Central memory CD4-positive, alpha-beta T cell (primary cell): ENCODE measurements at places on chromosomes 2 and 18.
A peak's percentile ranks its signal among the peaks of the same experiment; 100 is the strongest.

GRCh38 chr2:153136216-153136615 lies 342.3 kb downstream of the RPRM start:
- DNase-seq = no peak

GRCh38 chr2:235333076-235333475 lies 160.8 kb upstream of the AGAP1 start:
- no peak for DNase-seq

GRCh38 chr18:34729740-34730355 lies 19.8 kb downstream of the DTNA start:
- DNase-seq = no peak

DNA sequence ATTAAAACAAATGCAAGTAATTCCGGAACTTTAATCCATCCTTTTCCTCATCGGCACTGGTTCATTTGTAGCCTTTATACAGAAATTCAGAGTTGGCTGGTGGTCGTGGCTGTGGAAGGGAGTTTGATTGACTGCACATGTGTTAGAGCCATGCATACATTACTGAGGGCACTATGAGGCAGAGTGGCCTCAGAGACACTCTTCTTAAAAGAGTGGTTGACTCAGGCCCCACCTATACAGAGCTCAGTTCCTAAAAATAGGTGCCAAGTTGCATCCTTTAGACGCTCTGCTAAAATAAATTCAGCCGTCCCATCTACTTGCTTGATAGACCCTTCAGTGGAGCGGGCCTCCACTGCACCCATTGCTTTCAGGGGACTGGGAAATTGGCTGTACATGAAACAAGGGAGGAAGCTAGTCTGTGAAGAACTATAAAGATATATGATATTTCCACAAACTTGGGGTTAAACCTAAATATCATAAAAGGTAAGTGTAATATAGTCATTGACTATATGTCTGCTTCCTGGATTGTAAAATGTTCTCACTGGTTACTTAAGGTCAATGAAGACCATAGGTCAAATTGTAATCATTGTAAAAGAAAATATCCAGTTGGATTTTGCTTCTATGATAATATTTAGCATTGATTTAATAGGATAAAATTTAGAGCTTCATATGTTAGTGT lies 298.9 kb downstream of the XIRP2 start:
- no peak for DNase-seq

- no peak for DNase-seq
These were observed 4.8 kb upstream of the LYPD6B start for GRCh38 chr2:149033716-149034115.

- no peak for DNase-seq
These were observed 102.9 kb downstream of the TSN start for GRCh38 chr2:121858369-121858768.

- DNase-seq = no peak
These were observed 65.7 kb upstream of the DARS1 start for GRCh38 chr2:136051001-136051724.

DNA sequence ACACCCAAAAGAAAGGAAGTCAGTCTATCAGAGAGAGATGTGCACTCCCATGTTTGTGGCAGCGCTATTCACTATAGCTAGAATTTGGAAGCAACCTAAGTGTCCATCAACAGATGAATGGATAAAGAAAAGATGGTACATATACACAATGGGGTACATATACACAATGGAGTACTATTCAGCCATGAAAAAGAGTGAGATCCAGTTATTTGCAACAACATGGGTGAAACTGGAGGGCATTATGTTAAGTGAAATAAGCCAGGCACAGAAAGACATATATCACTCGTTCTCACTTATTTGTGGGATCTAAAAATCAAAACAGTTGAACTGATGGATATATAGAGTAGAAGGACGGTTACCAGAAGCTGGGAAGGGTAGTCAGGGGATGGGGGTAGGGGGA lies 99.9 kb upstream of the ZNF516 start:
- no peak for DNase-seq

DNA sequence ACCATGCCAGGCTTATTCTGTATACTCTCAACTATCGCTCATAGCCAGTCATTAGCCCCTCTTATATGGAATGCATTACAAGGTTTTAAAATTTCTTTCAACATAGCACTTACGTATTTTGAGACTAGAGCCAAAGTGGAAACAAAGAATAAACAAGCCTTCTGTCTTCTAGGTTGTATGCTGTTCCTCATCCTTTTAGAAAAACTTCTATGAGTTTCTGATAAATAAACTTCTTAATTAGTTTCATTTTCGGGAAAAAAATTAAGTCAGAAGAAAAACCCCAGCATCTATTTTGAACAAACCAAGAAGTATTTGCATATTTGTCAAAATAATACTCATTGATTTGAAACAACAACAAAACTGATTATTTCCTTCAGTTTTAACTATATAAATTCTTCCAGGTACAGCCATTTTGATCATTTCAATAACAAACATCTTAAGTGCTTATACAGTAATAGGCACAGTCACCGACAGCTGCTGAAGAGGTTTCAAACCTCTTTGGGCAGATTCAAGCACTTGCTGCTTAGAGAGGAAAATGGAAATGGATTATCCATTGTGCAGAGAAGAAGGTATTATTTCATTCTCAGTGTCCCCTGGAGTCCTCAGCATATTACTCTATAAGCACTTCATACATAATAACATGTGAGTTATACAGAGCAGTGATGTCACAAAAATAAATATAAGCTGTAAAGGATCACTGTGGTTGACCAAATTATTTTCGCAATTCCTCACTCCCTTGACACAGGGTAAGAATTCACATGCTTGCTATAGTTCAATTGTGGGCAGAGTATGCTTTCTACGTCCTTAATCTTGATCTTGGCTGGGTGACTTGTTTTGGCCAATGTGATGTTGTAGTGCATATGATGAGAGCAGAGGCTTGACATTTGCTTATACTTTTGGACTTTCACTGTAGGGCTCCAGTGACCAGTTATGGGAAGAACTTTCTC lies 833.8 kb downstream of the TRIB2 start:
- DNase-seq = no peak

DNA sequence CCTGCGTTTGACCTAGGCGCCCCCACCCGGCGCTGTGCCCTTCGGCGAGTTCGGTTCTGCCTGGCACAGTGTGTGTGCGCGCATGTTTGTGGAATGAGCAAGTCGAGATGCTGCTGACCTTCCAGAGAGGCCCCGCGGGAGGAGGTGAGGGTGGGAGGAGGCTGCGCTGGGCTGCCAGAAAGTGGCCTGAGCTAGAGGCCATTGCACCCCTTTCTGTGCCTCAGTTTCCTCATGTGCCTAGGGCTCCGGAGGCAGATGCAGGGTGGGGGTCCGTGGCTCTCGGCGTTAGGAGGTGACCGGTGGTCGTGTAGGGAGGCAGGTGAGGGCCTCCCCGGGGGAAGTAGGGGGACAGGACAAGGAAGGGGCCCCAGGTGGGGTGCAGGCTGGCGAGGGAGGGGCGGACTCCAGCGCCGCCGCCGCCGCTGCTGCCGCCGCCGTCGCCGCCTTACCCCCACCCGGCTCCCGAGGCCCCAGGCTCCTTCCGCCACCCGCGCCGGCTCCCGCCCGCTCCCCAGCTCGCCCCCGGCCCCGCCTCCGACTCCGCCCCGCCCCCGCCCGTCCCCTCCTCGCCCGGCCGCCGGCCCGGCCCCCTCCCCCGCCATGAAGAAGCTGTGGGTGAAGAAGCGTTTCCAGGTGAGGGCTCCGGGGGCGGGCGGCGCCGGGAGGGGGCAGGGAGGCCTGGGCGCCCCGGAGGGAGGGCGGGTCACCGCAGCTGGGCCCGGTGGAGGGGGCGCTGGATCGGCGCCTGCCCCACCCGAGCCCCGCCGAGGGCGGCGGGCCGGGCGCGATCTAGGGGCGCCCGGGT lies 7.0 kb downstream of the SPEG start:
- peak; percentile 30 for DNase-seq

DNA sequence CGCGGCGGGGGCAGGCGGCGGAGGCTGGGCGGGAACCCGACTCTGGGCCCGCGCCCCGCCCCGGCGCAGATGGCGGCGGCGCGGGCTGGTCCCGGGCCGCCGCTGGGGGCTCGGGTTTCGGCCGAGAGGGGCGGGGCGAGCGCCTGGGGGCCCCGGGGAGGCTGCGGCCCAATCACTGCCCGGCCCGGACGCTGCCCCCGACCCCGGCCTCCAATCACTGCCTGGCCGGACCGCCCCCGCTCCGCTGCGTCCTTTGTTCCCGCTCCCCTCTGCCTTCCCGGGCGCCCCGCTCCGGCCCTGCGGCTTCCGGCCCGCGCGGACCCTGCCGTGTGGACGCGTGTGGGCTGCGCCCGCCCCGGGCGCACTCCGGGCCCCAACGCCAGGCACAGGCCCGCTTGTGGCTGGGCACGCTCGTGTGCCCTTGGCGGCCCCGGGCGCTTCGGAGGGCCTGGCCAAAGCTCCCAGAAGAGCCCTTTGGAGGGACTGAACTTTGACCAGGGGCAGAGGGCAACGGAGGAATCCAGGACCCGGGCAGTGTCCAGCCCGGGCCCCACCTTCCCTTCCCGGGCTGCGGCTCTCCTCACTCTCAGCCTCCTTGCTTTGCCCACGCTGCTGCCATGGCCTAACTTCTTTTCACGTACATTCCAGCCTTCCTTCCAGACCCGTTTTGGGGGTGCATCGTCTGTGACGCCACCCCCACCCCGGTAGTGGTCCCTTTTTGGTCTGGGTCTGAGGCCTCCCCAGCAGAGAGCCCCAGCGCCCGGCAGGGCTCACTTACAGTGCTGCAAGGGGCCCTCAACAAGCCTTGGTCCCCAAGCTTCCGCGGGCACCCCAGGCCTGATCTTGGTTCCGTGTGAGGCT lies 27.1 kb upstream of the PTMA start:
- no peak for DNase-seq

- DNase-seq = no peak
These were observed 679.1 kb upstream of the ZEB2 start for GRCh38 chr2:145199042-145199441.

GRCh38 chr2:218229239-218229638 lies 12.2 kb downstream of the ARPC2 start:
- DNase-seq = peak; percentile 48

DNA sequence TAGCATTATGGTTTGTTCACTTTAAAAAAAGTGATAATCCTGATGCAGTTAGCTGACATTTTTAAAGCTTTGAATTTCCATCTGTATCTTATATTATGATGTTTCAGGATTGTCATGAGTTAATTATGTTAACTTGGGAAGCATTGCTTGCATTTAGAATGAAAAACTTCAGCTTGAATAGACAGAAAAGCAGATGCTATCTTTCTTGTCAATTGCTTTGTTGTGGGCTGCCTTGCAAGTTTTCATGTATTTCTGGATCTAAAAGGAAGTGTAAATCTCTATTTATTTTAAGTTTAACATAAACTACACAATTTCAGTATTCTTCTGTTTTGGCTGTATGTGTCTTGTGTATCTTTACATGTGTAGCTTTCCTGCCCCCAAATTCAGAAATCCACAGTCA lies 479.5 kb downstream of the ARHGAP15 start:
- no peak for DNase-seq

GRCh38 chr2:53087262-53087873 lies 680.2 kb upstream of the CHAC2 start:
- DNase-seq = no peak

DNA sequence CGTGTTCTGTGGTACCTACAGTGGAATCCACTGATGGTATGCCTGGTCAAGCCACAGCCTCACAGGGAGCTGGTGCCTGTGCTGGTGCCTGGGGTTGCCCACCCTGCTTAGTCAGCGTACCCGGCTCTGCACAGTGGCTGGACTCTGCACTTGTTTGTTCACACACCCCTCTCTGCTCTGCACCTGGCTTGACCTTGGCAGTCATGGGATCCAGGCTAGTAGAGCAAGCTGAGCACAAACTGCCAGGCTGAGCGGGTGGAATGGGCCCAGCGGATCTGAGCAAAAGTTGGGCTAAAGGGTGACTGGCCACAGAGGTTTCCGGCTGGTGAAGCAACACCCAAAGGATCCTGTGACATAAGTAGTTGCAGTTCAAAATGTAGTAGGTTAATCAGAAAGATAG lies 163.5 kb downstream of the CDH19 start:
- DNase-seq = no peak

DNA sequence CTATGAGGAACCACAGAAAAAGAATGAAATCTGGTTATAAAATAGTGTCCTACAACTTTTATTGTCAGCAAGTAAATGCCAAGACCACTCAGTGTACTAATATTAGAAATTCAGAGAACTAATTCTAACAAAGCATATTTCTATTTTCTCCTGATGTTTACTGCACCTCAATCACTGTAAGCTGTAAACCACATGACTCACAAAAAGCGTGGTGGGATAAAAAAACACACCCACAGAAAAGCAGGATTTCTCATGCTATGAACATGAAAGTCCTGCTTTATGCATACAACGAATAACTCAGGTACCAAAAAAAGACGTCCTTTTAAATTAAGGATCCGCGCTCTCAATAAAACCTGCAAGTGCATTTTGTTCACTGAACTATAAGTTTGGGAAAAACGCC lies 797 bp downstream of the TXNL4A start:
- no peak for DNase-seq

DNA sequence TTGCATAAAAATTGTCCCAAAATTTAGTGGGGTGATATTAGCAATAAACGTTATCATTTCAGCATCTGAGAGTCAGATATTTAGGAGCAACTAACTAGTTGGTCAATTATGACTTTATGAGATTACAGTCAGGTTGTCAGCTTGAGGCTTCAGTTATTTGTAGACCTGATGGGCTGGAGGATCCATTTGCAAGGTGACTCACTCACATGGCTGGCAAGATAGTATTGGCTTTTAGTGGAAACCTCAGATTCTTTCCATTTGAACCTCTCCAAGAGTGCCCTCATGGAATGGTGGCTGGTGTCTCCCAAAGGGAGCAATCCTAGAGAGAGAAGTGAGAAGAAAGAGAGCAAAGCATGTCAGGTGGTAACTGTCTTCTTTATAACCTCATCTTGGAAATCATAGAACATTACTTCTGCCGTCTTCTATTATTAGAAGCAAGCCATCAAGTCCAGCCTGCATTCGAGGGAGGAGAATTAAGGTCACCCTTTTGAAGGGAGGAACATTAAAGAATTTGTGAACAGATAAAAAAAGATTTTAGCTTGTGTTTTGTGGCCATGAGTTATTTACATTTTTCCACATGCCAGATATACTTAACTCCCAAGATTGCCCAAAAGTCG lies 92.5 kb downstream of the HAUS1 start:
- DNase-seq = no peak

- no peak for DNase-seq
These were observed 1332.6 kb upstream of the CELF4 start for GRCh38 chr18:38898167-38898566.

GRCh38 chr18:36132756-36133155 lies 3.1 kb downstream of the ELP2 start:
- DNase-seq = no peak

DNA sequence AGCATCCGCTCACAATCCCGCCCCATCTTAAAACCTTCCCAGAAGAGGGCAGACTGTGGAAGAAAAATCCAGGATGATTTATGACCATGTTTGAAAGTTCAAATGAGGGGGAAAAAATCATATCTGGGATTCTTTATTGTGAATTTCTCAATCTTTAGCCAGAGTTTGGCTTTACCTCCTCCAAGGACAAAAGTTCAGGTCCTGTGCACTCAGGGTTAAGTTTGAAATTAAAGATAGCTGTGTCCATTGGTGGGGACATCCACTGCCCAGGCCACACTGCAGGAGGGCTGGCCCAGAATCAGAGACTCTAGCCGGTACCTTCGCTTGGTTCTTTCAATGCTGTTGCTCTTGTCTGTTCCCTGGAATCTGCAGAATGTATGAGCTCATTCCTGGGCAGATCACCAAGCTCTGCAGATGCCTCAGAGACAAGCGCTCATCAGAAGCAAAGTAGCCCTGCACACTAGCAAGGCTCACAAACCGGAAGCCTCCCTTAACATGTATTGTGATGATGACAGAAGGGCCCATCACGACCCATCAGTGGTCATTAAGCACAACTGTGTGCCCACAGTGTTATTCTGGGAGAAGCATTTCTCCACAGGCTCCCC lies 375.3 kb upstream of the KLHL29 start:
- no peak for DNase-seq

- no peak for DNase-seq
These were observed 27.2 kb upstream of the BBS5 start for GRCh38 chr2:169452080-169452479.
